ENCODE measurements at places on chromosomes 16 and 17.

DNA sequence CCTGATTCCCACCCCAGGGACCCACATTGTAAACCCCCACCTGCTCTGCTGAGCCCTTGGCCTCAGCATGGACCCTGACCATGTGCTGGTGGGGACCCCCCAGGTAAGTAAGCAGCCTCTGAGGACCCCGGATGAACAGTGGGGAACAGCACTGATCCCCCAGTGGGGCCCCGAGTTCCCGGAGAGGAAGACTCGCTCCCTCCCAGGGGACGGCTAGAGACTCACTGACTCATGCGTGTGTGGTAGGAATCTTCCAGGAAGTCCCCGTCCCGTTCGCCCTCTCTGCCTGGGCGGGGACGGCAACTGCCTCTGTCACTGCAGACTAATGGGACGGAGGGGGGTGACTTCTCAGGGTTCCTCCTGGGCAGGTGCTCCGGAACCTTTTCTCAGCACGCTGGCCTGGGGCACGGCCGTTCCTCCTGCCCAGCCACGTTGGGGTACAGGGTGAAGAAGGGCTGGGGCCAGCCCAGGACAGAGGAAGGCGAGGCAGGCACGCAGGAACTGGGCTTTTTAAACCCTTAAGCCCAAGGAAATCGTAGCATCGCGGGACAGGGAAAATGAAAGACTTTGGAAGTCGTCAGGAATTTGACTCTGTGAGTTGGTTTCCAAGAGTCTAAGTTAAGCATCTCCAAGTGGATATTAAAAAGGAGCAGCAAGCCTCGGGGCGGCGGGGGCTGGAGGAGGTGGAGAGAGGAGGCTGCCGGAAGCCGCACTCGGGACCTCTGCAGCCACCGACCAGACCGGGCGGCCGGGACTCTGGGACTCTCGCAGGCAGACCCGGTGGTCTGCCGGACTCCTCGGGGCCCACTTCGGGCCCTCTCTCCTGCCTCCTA lies 178.7 kb downstream of the SEC14L1 start:
- no peak for DNase-seq

GRCh38 chr16:12551530-12551929 lies 252.2 kb downstream of the CPPED1 start:
- DNase-seq = no peak

GRCh38 chr17:20187049-20187448 lies 177.9 kb downstream of the SPECC1 start:
- no peak for DNase-seq

GRCh38 chr16:65833171-65833871 lies 533.2 kb upstream of the CDH5 start:
- no peak for DNase-seq

- no peak for DNase-seq
These were observed 6.2 kb downstream of the NACA2 start for GRCh38 chr17:61584866-61585265.

DNA sequence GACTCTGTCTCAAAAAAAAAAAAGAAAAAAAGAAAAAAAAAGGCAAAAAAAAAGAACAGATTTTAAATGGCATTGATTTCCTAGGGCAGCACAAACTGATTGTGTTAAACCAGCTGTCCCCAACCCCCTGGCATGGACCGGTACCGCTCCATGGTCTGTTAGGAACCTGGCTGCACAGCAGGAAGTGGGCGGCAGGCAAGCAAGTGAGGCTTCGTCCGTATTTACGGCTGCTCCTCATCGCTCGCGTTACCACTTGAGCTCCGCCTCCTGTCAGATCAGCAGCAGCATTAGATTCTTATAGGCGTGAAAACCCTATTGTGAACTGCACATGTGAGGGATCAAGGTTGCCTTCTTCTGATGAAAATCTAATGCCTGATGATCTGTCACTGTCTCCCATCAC lies 26.6 kb downstream of the MGAT5B start:
- no peak for DNase-seq

GRCh38 chr17:33756021-33756420 lies 462.9 kb upstream of the ASIC2 start:
- DNase-seq = no peak
